ENCODE measurements at places on chromosomes 1 and 21. TPM values are rescaled to one million over a fixed set of nuclear protein-coding genes. Genes with fewer than 3 reads are reported as not detected.

OR2T5 gene
- not detected for total RNA-seq

DNA sequence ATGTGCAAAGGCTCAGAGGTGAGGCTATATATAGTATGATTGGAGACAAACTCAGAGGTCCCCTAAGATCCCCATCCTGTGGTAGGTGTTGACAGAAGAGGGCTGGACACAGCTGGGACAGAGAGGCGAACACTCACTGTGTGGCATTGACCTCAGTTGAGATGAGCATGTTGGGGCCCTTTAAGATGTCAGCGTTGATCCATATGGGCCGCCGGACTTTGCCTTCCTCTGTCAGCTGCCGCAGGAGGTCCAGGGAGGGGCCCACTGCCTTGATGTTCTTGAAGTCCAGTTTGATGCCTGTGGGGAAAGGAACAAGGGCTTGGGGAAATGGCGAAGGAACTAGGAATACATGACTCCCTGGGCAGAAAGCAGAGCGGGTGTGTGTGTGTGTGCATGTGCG is 8.8 kb downstream of the FAM151A start:
- DNase-seq = no peak

GRCh38 chr1:6596351-6596750 is 6.3 kb downstream of the KLHL21 start:
- no peak for DNase-seq

DNA sequence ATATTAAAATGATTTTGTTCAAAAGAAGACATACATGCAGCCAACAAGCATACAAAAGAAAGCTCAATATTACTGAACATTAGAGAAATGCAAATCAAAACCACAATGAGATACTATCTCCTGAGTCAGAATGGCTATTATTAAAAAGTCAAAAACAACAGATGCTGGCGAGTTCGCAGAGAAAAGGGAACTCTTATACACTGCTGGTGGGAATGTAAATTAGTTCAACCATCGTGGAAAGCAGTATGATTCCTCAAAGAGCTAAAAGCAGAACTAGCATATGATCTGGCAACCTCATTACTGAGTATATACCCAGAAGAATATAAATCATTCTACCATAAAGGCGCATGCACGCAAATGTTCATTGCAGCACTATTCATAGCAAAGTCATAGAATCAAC is 126.0 kb upstream of the HMCN1 start:
- no peak for DNase-seq

DNA sequence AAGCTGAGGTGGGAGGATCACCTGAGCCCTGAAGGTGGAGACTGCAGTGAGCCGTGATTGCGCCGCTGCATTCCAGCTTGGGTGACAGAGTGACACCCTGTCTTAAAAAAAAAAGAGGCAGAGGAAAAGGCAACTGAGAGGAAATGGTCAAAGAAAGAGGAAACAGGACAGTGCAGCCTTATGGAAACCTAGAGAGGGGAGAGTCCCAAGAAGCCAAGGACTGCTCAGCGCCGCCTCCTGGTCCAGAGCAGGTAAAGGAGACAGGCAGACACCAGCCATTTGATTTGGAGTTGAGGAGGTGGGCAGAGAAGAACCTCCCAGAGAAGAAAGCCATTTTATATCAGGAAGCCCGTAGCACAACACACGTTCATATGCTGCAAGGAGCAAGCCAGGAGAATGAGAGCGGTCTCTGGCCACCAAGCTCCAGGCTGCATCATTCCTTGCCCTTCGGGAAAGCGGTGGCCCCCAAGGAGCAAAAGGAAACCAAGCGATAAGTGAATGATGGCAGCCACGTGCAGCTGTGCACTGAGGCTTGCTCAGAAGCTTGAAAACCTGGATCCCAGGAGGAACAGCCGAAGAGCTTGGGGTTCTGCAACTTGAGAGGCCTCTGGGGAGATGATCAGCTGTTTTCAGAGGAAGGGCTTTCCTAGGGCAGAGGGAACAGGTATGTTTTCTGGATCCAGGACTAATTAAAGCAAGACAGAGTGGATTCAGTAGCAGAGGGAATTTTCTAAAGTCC is 33.7 kb downstream of the LRRC42 start:
- DNase-seq = no peak

DNA sequence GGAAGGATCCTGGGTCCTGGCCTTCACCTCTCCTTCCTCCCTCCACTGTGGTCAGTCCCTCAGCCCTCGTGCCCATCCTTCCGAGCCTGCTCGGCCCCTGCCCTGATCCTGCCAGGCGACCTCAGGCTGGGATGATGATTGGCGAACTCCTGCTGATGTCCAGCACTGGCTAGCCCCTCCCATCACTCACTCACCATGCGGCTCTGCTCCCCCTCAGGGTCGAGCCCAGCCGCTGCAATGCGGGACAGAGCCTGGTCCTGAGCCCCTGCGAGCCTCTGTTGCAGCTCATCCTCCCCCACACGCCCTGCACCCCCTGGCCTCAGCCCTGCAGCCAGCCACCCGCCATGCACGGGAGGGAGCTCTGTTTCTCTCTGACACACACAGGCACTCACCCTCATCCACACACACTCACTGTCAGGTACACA is 100.2 kb downstream of the DMRTB1 start:
- DNase-seq = no peak
